Upper lobe of left lung (tissue), 6 donors: ENCODE measurements at places on chromosomes 6 and 20.

DNA sequence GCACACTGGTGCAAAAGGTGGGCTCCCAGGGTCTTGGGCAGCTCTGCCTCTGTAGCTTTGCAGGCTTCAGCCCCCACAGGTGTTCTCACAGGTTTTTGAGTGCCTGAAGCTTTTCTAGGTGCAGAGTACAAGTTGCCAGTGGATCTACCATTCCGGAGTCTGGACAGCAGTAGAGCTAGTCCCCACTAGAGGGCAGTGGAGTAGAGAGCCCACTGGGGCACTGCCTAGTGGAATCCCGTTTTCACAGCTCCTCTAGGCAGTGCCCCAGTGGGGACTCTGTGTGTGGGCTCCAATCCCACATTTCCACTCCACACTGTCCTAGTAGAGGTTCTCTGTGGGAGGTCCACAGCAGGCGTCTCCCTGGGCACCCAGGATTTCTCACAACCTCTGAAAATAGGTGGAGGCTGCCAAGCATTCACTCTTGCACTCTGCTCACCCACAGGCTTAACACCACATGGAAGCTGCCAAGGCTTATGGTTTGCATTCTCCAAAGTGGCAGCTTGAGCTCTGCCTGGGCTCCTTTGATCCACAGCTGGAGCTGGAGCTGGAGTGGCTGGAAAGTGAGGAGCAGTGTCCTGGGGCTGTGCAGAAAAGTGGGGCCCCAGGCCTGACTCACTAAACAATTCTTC is 86.3 kb upstream of the PROKR2 start:
- DNase-seq, result no peak

DNA sequence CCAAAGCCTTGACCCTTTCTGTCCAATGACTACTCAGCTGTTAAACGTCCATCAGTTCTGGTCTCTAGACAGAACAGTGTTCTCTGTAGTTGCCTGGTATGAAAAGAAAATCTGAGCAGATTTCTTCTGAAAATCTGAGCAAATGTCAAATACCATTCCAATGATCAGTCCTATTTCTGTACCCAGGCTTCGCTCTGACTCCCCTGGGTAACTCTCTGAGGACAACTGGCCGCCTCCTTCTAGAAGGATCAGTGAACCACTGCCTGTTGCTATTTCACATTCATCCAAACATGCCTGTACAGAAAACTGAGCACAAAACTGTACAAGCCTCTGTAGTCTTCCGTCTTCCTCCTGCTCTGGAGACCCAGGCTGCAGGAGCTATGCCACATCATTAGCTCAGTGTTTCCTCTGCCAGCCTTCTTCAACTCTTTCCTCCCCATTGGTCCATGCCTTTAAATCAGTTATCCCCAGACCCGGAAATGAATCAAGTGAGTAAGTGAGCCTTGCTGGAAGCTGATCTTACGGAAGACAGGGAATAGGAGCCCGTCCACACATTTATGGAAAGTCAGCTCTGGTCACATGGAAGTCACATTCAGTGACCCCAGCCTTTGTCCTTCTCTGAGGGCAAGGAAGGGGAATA is 63.3 kb downstream of the DAAM2 start:
- DNase-seq, result no peak

DNA sequence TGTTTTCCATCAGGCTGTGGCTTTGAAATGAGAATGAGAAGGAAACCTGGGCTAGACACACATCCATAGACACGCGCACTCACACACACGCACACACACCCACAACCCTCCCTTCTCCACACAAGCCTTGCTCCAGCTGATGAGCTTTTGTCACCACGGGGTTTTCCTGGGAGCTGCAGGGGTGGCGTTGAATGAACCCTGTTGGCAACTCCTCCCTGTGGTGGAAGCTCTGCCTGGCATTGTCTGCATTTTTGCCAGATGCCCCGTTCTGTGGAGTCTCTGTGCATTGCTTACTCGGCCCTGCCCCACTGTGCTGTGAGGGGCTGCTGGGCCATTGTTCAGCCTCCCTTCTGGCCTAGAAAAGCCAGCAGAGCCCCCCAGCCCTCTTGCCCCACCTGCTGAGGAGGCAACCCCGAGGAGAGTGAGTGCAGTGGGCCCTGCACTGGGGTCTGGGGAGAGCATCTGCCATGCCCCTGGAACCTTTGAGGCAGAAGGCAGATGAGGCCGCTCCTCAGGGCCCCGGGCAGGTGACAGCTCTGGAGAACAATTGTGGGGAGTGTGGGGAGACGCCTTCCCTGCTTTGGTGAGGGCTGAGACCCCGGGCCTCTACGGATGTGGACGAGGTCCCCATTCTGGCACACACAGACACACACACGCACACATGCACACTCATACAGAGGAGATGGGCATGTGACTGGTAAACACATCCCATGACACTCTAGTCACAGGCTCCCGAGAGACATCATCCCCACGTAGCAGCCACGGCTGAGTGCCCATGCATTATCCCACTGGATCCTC is 9.9 kb downstream of the ADIG start:
- peak; percentile 54 for DNase-seq

GRCh38 chr6:90350689-90351554 is 54.3 kb upstream of the BACH2 start:
- no peak for DNase-seq

GRCh38 chr6:142013287-142013686 is 119.4 kb upstream of the GJE1 start:
- no peak for DNase-seq

- DNase-seq, result peak; percentile 46
Observed at GRCh38 chr6:33008944-33009861, at the start of gene HLA-DOA. Gene HLA-DOA (minus strand): TSS chr6:33009591.

DNA sequence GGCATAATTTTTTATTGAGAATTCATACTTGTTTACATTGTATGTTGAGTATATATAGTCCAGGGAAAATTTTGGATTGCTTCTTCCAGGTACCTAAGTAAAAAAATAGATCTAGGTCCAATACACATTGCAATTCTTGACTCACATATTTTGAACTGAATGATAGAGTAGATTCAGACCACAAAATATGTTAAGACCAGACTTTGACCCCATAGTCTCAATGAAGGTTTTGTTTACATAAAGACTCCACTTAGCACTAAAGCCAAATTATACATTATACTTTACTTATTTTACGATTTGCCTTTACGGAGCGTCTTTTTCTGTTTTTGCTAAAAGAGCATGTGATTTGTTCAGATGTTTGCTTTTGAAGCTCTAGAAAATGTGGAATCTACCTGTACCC is 144.1 kb upstream of the PTCHD4 start:
- DNase-seq, result no peak

GRCh38 chr6:33597551-33598322 is 17.7 kb upstream of the BAK1 start:
- peak; percentile 47 for DNase-seq

DNA sequence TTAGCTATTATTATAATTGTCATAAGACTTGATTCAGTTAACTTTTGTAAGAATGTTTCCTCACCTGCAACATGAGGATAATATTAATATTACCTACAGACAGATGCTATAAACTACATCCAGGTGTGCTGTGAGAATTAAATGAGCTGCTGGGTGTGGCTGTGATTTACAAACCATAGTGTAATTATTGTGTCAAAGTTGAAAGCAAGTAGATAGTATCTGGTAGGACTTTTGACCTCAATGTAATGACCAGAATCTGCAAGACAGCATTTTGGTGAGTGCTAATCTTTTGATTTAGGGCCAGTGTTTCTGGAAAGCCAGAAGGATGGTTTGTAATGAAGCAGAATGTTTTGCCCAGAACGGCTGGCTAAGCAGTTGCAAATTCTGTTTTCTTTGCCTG is 162.5 kb downstream of the TRMT11 start:
- no peak for DNase-seq

DNA sequence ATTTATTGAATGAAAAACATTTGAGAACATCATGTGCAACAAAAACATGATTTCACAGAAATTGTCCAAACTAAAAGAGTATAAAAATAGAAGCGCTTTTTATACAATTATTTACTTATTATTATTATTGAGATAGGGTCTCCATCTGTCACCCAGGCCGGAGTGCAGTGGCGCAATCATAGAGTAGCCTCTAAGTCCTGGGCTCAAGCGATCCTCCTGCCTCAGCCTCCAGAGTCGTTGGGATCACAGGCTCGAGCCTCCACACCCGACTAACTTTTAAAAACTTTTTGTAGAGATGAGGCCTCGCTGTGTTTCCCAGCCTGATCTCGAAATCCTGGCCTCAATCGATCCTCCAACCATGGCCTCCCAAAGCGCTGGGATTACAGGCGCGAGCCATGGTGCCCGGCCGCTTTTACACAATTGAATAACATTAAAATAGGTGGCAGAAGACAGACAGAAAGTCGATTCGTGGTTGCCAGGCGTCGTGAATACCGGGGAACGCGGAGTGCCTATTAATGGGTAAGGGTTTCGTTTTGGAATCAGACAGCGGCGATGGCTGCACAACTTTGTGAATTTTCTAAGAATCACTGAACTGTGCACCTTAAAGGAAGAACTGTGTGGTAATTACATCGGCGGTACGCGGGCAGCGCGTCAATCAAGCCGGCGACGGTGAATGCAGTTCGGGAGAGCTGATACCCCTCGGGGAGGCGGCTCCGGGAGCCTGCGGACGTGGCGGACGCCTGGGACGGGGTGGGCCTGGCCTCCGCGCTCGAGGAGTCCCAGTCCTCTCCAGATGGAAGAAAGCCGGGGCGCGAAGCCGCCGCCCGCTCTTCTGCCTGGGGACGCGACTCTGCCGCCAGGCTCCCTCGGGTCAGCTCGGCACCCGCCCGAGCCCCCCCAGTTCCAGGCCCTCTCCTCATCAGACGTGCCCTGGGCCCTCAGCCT is 807 bp downstream of the TBC1D20 start:
- DNase-seq, result peak; percentile 50

DNA sequence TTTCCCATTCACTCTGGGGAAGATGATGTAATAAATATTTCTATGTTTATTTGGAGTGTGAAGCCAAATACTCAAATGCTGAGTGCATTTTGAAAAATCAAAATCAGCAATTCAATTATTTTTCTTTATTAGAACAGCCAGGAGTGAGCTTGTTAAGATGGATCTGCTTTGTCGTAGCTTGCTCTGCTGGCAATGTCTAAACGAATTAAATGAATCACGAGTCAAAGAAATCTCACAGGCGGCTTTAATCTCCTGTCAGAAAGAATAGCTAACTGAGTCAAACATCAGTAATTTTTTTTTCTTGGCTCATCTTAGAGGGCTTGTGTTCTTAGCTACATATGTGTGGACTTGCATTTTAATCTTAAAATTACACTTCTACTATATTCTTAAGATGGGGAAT is 100.2 kb upstream of the HMGN3 start:
- DNase-seq, result no peak

- DNase-seq, result no peak
Observed at GRCh38 chr6:72824833-72825232, 203.0 kb downstream of the KCNQ5 start.

DNA sequence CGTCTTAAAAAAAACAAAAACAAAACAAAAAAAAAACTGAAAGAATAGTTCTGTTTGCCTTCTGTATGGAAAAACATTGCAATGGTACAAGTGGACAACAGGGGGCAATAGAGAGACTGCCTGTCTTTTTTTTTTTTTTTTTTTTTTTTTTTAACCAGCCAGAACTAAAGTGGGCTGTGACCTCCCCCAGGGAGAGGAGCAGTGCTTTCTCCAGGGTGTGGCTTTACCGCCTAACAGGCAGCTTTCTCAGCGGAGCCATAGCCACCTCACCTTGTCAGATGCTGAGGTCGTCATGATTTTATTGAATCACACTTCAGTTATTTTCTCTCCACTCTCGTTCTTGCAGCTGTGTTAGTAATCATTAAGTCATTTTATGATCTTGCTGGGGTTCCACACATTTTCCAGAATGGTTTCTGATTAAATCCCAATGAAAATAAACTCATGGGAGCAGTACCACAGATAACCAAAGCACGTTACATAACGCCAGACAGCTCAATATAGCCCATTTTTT is 78.4 kb downstream of the GMPR start:
- no peak for DNase-seq

DNA sequence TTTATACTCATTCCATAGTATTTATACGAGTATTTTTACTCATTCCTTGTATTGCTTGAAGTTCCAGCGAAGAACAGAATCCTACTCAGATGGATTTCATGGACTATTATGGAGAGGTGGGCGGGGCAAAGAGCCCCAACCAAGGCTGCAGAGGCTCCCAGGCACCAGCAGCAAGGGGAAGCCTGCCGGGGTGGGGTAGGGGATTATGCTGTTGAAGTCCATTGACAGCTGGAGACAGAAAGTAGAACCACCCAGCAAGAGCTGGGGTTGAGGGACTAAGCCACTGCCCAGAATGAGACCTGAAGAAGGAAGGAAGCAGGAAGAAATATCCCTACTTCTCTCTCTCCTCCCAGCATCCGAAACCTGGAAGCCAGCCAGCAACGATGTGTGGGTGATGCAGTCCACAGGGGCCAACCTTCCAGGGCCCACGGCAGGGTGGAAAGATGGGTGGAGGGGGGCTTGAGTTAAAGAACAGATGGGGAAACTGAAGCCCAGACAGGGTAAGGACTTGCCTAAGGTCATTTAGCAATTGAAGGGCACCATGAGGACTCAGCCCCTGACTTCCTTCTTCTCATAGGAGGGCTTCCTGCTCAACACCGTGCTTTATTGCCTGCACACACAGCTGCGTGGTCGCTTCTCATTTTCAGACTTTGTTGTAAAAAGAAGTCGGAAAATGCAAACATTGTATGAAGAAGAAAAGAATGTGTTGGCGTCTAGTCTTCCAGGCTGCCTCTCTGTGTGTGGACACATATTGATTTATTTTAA is 18.3 kb upstream of the GTSF1L start:
- DNase-seq, result no peak

DNA sequence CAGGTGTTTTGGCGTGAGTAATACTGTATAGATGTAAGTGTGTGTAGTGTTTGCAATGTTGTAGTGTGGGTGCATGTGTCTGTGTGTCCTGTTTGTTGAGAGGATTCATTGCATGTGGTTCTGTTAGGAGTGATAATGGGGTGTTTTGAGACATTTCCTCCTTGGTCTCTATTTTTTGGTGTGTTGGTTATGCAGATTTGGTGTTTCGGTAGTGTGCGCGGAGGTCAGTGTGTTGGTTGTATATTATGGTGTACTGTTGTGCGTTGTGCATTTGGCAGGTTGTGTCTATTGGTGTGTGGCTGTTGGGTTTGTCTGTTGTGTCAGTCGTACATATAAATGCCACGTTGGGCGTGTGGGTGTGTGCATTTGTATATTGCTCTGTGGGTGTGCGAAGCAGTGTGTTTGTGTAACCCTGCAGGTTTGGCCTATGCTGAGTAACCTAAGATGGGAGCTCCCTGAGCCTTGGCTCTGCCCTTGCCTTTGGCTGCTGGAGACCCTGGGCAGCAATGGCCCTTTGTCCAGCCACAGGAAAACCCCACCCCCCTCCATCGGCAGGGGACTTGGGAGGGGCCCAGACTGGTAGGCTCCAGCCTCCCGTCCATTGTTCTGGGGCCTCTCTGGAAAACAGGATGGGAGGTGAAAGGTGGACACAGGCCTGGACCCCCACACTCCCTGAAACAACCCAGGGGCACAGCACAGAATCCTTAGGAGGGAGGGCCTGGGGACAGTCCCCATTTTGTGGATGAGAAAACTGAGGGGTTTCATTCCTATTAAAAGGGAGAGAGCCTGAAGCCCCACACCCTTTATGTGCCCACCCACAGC is 10.3 kb upstream of the ID1 start:
- no peak for DNase-seq

DNA sequence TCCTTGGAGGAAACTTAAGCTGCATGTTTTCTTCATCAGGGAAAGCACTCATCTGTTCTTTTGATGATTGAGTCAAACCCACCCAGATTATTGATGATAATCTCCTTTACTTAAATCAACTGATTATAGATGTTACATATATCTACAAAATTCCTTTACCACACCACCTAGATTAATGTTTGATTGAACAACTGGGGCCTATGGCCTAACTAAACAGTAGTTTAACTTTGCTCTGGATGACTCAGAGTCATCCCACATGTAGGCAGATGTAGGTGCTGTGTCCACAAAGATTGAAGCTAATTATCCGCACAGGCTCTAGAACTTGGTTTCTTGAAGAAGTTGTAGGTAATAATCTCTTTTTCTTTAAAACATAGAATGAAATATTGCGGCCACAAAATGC is 42.2 kb downstream of the PKIB start:
- no peak for DNase-seq
